Spinal cord (tissue), 10 donors: ENCODE measurements at places on chromosomes 3 and 15. TPM values are rescaled to one million over a fixed set of nuclear protein-coding genes. Genes with fewer than 3 reads are reported as not detected.

DNA sequence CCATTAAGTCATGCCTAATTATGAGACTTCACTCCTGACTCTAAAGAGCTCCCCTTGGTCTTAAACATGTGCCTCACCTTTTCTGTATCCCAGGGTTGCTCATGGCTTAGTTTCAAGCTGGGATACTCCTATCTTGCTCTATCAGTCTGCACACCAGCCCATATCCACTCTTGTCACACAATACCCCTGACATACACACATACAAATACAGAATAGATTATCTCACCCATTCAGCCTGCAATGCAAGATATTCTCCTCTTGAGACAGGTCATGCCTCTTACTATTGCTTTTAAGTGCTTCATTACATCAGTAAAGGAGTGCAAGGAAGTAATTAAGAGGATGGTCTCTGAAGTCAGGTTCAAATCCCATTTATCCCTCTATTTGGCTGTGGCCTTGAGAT is 587.3 kb downstream of the IGSF11 start:
- no peak for DNase-seq

DNA sequence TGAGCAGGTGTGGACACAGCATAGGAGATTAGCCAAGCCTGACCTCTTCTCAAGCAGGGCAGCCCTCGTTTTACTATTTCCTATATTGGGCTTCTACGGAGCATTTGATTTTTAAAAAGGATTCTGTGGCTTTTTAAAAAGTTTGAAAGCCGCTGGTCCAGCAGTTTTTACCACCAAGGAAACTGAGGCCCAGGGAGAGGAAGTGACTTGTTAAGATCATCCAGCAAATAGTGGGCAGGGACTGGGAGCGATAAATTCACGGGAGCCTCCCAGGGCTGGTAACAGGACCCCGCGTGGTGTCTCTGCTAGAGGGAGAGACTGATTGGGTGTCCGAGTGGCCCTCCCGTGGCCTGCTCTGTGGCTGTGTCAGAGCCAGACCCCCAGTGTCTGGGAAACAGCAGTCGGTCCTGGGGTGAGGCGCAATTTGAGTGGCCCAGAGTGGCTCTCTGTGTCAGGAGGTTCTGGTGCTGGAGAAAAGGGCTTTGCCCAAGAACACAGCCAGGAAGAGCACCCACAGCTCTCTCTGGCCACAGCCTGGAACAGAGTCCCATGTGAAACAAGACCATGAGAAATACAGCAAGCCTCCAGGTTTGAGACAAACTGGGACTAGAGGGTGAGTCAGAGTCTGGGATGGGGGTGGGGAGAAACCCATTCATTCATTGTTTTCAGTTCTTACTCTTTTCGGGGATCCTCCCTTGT is 4.2 kb downstream of the FURIN start:
- DNase-seq = no peak

GRCh38 chr15:88802991-88803240 is 320 bp upstream of the ACAN start:
- DNase-seq = no peak

DNA sequence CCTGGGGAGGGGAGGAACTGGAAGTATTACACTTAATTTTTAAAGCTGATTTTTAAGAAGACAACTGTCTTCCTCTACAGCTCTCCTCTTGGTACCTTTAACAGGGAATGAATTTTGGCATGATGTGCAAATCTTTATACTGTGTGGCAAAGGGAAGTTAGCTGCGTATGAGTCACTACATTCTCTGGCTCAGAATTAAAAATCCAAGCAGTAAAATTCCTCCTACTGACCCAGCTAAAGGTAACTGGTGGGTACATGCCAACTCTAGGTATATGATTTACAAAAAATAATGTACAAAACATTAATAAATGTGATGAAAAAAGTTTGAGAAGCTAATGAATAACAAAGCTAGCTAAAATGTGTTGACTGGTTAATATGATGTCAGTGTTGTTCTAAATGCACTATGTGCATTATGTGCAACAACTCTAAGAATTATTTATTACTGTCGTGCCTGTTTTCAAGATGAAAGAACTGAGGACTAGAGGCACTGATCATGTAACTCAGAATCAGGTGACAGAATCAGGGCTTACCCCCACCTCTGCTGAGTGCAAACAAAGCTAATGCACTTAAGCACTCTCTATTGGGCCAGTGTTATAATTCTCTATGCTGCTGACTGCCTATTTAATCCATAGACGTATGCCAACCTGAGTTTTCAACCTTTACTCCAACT is 194.7 kb upstream of the CADPS start:
- DNase-seq = no peak

GRCh38 chr3:184791171-184791570 is 20.8 kb upstream of the VPS8 start:
- DNase-seq = no peak

DNA sequence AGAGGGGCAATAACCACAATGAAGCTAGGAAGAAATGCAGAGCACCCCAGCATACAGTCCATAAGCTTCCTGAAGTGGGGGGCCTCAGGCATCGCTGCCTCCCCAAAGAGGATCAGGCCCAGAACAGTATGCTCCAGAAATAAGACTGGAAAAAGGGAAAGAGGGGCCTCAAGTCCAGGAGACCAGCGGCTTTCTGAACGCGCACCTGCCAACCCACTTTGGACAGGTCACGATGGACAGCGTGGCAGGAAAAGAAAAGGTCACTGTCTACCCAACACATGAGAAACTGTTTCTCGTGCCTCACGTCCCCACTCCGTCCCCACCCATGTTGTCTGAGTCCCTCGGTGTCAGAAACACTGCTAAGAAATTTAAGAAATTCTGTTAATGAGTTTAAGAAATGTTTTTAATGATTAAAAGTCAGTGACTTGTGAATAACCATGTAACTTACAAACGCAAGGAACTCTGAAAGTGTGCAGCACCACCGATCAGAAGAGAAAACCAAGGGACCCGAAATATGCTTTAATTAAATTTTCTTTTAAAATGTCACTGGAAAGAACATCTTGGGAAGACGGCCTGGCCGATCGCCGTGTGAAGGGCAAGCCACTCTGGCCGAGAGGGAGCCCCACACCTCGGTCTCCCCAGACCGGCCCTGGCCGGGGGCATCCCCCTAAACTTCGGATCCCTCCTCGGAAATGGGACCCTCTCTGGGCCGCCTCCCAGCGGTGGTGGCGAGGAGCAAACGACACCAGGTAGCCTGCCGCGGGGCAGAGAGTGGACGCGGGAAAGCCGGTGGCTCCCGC is 1.7 kb upstream of the PPARG start:
- DNase-seq = no peak

GRCh38 chr15:58324533-58324932 is 107.3 kb upstream of the LIPC start:
- no peak for DNase-seq

DNA sequence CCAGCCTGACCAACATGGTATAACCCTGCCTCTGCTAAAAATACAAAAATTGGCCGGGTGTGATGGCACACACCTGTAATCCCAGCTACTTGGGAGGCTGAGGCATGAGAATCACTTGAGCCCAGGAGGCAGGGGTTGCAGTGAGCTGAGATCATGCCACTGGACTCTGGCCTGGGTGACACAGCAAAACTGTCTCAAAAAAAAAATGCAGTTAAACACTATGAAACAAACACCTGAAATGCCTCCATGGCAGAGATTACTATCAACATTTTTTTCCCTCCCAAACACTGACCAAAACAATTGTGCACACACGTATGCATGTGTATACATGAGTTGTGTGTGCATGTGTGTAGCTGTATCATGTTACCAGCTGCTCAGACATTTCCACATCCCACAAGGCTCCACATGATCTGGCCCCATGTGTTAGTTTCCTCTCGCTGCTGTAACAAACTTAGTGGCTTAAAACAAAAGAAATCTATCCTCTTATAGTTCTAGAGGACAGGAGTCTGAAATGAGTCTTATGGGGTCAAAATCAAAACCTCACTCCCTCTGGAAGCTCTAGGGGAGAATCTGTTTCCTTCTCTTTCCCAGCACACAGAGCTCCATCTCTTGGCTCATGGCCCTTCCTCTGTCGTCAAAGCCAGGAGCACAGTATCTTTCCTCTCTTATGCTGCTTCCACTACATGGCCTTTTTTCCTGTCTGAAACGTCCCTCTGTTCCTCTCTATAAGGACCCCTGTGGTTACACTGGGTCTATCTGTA is 34.5 kb downstream of the SLC41A3 start:
- DNase-seq = no peak

DNA sequence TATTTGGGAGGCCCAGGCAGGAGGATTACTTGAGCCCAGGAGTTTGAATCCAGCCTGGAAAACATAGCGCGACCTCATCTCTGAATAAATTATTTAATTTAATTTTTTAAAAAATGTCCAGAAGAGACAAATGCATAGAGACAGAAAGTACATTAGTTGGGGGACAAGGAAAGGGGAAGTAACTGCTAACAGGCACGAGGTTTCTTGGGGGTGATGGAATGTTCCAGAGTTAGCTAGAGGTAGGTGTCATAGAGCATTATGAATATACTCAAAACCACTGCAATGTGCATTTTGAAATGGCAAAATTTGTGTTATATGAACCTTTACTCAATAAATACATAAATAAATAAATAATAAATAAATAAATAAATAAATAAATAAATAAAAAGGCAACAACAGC is 31.7 kb upstream of the CYP11A1 start:
- DNase-seq = no peak

- no peak for DNase-seq
Measured at GRCh38 chr15:25186411-25186810, 231.6 kb downstream of the SNRPN start.

DNA sequence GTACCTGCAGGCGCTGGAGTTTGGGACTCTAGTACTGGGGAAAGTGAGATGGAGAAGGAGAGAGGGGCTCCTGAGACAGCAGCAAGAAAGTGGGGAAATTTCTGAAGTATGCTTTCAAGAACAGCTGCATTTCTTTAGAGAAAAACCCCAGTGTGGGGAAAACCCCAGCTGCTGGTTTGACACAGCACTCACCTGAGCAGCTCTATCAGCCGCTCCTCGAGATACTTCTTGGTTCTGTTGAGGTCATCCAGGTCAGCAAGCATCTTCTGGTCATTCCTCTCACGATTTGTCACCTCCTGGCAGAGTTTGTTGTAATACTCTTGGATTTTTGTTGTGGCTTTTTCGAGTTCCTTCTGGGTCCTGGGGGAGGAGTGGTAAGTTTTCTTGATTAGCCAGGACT is 18.8 kb downstream of the CXCR6 start:
- no peak for DNase-seq

- no peak for DNase-seq
Measured at GRCh38 chr15:56754772-56755370, 21.6 kb upstream of the ZNF280D start.

- DNase-seq = no peak
Measured at GRCh38 chr15:67070892-67071664, 5.7 kb downstream of the SMAD3 start.

- DNase-seq = no peak
Measured at GRCh38 chr15:68325726-68326125, 48.2 kb downstream of the FEM1B start.

- DNase-seq = no peak
Measured at GRCh38 chr3:87053553-87053952, 62.6 kb upstream of the VGLL3 start.

- DNase-seq = no peak
Measured at GRCh38 chr3:121844892-121845291, 9.9 kb downstream of the EAF2 start.

- DNase-seq = no peak
Measured at GRCh38 chr3:49602877-49603411, 48.7 kb downstream of the BSN start.

DNA sequence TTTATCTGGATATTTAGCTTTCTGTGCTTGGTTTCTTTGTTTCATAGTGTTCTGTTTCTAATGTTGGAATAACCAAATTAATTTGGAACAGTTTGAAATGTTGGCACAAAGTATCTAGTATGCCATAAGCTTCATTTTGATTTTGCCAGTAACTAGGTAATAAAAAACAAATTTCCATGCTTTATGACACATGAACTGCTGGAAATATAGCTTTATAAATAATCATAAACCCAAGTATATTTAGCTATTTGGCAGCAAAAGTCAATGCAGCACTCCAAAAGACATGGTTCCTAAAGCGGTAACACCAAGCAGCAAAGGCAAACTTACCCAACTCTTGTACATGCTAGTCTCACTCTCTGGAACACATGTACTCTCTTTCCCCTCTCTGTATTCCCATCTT is 106.0 kb upstream of the CCNL1 start:
- DNase-seq = no peak

- no peak for DNase-seq
Measured at GRCh38 chr3:23425410-23425809, 222.3 kb downstream of the UBE2E2 start.

- no peak for DNase-seq
Measured at GRCh38 chr3:178840586-178840985, 231.0 kb downstream of the ZMAT3 start.

GRCh38 chr15:44033894-44034293 is 161.2 kb downstream of the FRMD5 start:
- no peak for DNase-seq

DNA sequence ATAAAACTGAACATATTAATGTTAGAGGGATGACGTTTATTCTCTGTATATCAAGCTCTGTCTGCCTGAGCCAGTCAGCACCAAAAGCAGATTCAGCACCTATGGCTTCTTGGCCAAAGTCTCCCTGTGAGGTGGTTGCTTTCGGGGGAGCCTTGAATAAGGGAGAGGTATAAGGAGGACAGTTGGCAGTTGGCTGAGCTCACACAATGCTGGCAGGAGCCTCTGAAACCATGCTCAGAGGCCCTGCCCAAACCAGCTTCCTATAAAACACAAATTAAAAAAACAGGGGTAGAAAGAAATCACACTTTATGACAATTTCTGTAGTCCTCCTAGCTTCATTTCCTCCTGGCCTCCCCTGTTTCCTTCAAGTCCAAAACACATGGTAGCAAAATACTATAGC is 18.8 kb downstream of the ARHGEF3 start:
- DNase-seq = no peak

- no peak for DNase-seq
Measured at GRCh38 chr3:20668411-20668810, 482.4 kb upstream of the SGO1 start.

GRCh38 chr3:23735062-23735461 is 70.7 kb upstream of the UBE2E1 start:
- DNase-seq = no peak

- no peak for DNase-seq
Measured at GRCh38 chr3:10534066-10534465, 28.7 kb upstream of the ATP2B2 start.

- no peak for DNase-seq
Measured at GRCh38 chr15:52798529-52799101, 8.5 kb upstream of the ONECUT1 start.

The B3GALNT1 gene
- 52.8 TPM for total RNA-seq

The FBXL22 gene
- total RNA-seq = 1.2 TPM

The CCDC39 gene
- 6.2 TPM for total RNA-seq

The AGBL1 gene
- total RNA-seq = 0.55 TPM

The RAD51 gene
- total RNA-seq = 2.5 TPM

The SST gene
- total RNA-seq = 53.5 TPM

The WDR49 gene
- total RNA-seq = 30.9 TPM

The PCOLCE2 gene
- 11.5 TPM for total RNA-seq
